PC-3 (cell line): ENCODE measurements at places on chromosomes 1 and 21. TPM values are rescaled to one million over a fixed set of nuclear protein-coding genes. Genes with fewer than 3 reads are reported as not detected.

DNA sequence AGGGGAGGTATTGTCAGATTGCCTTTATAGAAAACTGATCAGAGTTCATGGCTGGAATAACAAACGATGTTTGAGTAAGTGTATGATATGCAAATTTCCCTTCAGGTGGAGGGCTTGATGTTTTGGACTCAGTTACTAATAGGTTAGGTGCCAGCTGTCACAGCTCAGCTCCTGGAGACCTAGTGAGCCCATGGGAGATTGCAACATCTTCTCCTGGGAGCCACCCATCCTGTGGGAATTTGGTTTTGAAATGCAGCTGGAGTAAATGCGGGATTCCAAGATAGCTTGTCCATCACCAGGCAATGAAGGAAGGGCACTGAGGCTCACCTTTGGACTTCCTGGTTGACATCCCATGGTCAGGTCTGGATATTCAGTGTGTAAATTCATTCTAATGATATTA is 211.4 kb upstream of the NRIP1 start:
- no peak for DNase-seq

- no peak for DNase-seq
Observed at GRCh38 chr21:27429710-27430341, 462.9 kb upstream of the ADAMTS5 start.

DNA sequence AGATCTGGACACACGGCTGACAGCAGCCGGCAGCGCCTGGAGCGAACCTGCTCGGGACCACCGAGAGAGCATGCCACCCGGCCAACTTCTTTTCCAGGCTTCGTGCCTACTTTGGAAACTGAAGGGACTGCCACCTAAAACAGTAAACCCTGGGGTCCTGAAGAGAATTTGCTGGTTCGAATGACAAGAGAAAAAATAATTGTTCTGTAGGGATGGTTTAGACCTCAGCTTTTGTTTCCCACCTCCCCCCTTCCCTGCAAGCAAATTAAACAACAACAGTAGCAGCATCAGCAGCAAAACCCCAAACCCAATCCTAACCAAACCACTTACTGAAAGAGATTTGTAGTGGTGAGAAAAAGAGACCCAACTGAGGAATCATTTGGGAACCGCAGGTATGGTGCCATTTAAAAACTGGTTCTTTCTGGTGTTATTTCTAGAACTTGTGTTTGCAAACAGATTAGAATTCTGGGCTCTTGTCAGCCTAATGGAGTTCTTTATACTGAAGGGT is 105.6 kb downstream of the LEPR start:
- no peak for DNase-seq

GRCh38 chr21:37341254-37341960 is 25.2 kb upstream of the DYRK1A start:
- peak; percentile 79 for DNase-seq

GRCh38 chr1:198158735-198159589 is 2.2 kb downstream of the NEK7 start:
- DNase-seq = peak; percentile 82

DNA sequence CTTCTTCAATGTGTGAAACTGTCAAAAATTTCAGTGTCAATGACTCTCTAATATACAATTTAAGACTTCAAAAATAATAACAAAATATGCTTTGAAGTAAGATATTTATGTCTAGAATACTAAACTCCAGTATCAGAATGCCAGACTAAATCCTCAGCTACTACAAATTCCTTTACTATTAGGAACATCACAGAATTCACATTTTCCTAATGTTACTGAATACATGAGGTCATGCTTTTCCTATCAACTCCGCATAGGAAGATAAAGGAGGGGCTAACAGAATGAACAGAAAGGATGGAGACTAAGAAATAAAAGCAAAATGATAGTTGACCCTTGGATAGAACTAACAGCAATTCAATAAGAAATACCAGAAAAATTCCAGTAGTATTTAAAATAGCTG is 292.7 kb downstream of the SDCCAG8 start:
- no peak for DNase-seq

DNA sequence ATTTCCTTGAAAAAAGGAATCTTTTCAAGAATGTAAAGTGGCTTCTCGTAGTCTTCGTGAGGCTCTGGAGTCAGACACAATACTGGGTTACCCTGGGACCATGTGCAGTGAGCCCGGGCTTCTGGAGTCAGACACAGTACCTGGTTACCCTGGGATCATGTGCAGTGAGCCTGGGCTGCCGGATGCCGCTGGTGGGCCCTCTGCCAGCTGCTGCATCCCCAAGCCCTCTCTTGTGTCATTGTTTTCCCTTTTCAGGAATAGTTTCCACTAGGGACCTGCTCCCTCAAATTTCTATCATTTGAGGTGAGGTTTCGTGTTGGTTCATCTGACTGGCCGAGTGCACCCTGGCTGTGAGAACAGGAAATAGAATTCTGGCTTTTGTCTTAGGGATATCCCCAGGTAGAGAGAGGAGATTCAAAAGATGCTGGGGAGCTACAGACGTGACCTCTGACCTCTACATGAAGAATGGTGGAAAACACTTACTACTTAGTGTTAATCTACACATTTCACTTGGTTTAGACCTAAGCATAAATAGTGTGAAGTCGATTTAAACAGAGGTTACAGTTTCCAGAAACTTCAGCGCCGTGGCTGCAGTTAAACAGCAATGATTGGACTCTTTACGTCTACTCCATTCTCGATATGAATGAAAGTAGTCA is 10.6 kb downstream of the ADARB1 start:
- no peak for DNase-seq

DNA sequence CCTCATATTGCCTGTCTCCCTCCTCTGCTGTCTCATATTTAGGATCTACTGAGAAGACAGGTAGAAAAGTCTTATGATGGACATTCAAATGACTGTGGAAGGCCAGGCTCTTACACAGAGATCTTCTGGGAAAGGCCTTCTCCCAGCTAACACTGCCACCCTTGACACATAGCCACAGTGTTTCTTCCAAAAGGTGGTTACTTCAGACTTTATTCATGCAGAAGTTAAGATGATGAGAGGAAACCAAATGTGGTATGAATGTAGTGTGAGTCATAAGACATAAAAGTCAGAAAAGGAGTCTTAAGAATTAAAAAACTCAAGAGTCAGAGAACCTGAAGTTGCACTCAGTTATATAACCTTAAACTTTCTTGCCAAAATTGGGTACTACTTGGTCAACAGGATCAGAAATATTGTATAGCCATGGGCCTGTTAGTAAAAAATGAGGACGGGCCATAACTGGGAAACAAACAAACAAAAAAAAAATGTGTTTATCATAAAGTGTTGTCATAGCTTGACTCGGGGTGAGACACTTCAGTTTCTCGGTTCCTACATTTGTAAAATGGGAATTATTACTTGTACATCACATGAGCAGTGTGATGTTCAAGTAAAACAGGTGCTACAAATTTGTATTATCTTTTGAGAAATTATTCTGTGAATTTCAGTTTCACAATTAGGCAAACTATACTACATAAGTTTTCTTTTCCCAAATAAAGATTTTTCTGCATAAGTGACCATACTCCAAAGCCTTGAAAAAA is 1.2 kb upstream of the DENND1B start:
- peak; percentile 79 for DNase-seq

GRCh38 chr1:184492536-184492935 is 105.7 kb downstream of the C1orf21 start:
- DNase-seq = no peak

DNA sequence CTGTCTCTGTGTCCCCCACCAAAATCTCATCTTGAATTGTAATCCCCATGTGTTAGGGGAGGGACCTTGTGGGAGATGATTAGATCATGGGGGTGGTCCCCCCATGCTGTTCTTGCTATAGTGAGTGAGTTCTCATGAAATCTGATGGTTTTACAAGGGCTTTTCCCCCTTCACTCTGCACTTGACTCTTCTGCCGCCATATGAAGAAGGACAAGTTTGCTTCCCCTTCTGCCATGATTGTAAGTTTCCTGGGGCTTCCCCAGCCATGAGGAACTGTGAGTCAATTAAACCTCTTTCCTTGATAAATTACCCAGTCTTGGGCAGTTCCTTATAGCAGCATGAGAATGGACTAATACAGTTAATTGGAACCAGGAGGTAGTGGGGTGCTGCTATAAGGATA is 137.1 kb upstream of the RAB4A start:
- DNase-seq = no peak

DNA sequence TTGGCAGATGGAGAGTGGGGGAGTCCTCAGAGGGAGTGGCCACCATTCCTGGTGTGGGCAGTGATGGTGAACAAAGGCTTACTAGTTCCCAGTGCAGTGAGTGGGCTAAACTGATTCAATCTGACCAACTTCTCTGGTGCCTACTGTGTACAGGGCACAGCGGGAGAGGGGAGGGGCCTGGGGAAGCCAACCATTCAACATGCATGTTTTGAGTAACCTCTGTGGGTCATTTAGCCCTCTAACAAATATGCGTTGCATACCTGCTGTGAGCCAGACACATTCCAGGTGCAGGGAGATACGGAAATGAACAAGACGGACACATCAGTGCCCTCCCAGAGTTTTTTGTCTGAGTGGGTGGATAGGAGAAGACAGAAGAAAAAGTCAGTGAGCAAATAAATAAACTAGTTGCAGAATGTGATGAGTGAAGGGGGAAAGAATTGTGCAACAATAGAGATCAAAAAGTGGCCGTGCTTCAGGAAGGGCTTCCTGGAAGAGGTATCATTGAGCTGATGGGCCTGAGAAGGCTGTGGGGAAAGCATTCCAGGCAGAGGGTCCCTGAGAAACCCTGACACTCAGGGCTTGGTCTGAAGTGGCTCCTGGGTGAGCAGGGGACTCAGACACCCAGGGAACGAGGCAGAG is 78.8 kb downstream of the EPHB2 start:
- no peak for DNase-seq

- DNase-seq = no peak
Observed at GRCh38 chr1:192626366-192627179, 9.4 kb upstream of the RGS13 start.

- DNase-seq = peak; percentile 9
Observed at GRCh38 chr1:87642581-87643221, 314.0 kb downstream of the LMO4 start.

DNA sequence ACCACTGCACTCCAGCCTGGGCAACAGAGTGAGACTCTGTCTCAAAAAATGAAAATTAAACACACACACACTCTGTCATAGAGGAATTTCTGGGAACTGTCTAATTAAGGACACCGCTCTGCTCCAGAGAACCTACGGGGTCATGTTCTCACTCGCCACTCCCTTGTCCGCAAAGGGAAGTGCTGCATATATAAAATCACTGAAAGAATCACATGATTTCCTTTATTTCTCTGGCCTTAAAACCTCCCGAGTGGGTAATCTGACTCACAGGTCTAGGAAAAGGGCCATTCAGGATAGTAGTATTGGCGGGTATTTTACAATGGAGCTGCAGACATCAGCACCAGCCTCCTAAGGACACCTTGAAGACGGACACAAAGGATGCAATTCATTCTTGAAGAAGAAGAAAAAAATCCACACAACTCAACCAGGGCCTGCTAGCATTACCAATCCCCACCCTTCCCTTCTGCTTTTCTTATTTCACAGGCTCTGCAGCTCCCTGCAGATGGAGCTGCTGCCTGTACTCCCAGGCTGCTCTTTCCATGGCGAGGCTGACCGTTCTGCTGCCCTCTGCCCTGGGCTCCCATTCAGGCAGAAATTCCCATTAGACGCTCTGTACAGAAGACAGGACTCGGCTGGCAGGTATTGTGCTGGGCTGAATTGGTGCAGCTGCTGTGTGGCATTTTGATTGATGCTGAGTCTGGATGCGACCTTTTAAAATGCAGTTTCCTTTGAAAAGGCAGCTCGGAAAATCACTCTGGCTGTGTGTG is 53.3 kb upstream of the FAM89A start:
- no peak for DNase-seq

DNA sequence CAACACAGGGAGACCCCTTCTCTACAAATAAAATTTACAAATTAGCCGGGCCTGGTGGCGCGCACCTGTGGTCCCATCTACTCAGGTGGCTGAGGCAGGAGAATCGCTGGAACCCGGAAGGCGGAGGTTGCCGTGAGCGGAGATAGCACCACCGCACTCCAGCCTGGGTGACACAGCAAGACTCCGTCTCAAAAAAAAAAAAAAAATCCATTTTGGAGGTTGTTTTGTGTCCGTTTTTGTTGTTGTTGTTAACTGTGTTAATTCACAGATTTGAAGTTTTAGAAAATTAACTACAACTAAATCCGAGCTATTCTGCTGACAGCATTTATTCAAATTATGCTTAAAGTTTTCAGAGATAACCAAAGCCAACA is 618 bp downstream of the CLCC1 start:
- peak; percentile 37 for DNase-seq

DNA sequence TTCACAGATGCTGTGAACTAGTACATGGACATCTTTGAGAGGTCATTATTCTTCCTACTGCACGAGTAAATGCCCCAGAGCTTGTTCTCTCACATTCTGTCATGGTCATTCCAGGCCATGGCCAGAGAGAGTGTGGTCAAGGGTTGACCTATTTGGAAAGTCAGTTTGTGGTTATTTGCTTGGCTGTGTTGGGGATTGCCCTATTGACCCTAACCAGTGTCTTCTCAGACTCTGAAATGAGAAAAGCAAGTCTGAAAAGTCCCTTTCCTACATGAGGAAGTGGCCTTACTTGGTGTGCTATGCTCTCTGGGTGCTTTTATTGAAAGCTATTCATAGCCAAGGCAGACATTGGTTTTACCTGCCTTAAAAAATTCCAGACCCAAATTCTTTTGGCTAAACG is 26.6 kb downstream of the CLIC6 start:
- DNase-seq = no peak

The RNU1-1 gene
- total RNA-seq = under 0.01 TPM in 2 replicates

The SPRR3 gene
- 0.51 TPM in 1 of 2 replicates, not detected in the other for total RNA-seq

The SNAPIN gene
- total RNA-seq = 46.4 and 82.0 TPM in 2 replicates

The CYP4Z1 gene
- not detected in 2 replicates for total RNA-seq

The KCNN3 gene
- 0.12 and 0.26 TPM in 2 replicates for total RNA-seq

The SLC2A5 gene
- not detected in 2 replicates for total RNA-seq

The ZNF678 gene
- total RNA-seq = 22.6 and 25.3 TPM in 2 replicates

The PLXNA2 gene
- total RNA-seq = 15.8 and 16.2 TPM in 2 replicates

The PTCH2 gene
- total RNA-seq = 0.12 TPM in 1 of 2 replicates, not detected in the other

The F5 gene
- not detected in 2 replicates for total RNA-seq

The XCL2 gene
- not detected in 2 replicates for total RNA-seq

The NTRK1 gene
- total RNA-seq = 0.15 and 0.40 TPM in 2 replicates

The AUNIP gene
- 17.6 and 22.2 TPM in 2 replicates for total RNA-seq

The CD53 gene
- total RNA-seq = not detected in 2 replicates

The LAX1 gene
- not detected in 2 replicates for total RNA-seq

The TMEM35B gene
- 10.7 and 10.9 TPM in 2 replicates for total RNA-seq

The USP33 gene
- total RNA-seq = 42.6 and 45.2 TPM in 2 replicates
